Activated CD8-positive, alpha-beta memory T cell treated with anti-CD3 and anti-CD28 coated beads for 48 hours (primary cell): ENCODE measurements at places on chromosomes 16 and 17.

GRCh38 chr17:47864791-47865216 lies 13.8 kb upstream of the SP6 start:
- no peak for DNase-seq

DNA sequence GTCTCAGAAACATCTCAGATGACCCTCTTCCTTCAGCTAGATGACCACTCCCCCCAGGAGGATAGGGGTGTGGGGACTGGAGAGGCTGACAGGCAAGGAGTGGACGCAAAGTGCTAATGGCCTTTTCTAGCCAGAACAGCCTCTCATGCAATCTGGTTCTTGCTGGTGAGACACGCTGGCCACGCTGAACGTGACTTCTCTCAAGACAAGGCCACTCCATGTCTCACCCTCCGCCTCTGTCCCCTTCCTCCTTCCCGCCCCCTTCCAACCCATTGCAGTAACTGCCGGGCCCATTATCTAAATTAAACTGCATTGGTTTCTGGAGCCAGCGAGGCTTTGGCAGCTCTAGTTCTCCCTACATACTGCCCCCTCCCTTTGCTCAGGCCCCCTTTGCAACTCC lies 9.5 kb downstream of the CACNA1G start:
- no peak for DNase-seq

DNA sequence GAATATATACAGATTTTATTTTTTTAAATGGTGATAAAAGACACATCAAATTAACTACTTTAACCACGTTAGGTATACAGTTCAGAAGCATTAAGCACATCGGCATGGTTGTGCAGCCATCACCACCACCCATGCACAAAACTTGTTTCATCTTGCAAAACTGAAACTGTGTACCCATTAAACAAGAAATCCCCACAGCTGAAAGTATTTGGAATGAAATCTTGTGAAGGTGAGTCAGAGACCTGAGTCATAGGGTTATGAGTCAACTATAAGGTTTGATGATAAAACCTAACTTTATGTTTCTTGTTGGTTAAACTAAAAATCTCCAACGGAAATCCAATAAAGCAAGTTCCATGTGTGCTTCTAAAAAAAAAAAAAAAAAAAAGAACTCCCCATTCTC lies 561.6 kb upstream of the PSMD7 start:
- DNase-seq = no peak

DNA sequence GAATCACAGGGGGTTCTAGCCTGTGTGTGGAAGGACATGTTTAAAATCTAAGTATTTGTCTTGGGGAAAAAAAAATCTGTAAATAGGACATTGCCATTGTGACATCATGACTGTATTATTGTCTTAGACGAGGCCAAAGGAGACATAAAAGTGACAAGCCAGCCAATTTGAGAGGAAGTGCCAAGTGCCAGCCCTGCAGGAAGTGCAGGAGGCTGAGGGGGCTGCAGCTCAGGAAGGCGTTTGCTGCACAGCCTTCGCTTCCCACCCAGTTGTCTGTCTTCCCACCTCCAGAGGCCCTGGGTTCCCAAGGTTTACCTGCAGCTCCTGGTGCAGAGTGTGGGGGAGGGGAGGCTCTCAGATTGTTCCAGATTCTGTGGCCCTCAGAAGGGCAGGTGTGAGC lies 1.3 kb downstream of the ADCY7 start:
- DNase-seq = no peak

DNA sequence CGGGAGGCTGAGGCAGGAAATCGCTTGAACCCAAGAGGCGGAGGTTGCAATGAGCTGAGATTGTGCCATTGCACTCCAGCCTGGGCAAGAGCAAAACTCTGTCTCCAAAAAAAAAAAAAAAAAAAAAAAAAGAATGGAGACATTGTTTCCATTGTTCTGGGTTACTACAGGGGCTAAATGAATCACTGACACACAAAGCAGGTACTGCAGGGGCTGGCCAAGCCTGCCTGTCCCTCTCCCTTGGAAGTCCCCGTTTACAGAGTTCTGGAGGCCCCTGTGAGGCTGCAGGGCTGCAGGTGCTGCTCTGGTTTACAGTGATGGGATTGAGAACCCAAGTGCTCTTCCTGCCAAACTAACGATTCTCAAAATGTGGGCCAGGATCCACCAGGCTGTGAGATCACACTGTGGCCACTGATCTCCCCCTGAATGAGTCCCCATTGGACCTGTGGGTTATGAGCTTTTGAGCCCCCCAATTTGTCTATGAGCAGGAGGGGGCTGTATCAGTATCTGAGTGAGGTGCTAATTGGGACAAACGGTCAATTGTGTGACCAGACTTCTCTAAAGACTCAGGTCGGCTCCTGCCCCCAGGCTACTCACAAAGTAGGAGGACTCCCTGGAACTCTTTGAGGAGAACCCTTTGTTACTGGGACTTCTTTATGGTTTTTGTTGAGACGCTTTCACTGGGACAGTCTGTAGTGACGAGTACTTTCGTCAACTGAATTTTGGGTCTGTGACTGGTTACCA lies 39.0 kb downstream of the DNAH17 start:
- no peak for DNase-seq

- no peak for DNase-seq
Measured at GRCh38 chr17:49454050-49454449, 39.4 kb upstream of the PHB1 start.

DNA sequence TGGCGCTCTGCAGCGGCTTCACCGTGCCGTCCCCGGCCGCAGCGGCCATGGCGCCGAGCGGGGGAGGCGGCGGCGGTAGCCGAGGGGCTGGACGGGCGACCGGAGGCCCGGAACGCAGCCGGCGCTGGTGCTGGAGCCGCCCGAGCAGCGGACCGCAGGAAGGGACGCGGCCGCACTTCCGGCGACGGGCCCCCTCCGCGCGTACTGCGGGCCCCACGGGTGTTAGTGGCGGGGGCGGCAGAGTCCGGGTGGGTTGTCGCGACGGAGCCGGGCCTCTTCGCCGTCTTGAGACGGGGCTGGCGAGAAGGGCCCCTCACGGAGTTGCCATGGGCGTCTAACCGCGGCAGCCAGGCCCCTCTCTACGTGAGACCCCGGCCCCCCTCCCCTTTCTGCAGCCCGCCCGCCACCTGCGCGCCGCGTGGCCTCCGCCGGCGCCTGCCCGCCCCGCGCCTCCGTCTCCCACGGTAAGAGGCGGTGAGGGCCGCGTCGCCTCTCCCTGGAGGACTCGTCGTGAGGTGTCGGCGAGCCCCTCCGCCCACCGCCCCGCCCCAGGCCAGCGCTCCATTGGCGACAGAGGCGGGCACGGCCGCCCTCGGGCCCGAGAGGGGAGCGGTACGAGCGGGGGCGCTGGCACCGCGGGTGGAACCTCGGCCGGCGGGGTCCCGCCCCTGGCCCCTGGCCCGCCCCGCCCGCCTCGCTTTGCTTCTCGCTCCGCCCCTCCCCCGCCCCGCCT lies at the start of the genes VPS9D1 and ZNF276:
TSS of gene VPS9D1 (minus strand) at position 86 of the 733 bp plus-strand sequence. CDS start at position 49, 37 bp downstream.
TSS of gene ZNF276 (plus strand) at position 725 of the 733 bp plus-strand sequence. CDS start 104 bp downstream, outside the sequence.
- peak; percentile 76 for DNase-seq

DNA sequence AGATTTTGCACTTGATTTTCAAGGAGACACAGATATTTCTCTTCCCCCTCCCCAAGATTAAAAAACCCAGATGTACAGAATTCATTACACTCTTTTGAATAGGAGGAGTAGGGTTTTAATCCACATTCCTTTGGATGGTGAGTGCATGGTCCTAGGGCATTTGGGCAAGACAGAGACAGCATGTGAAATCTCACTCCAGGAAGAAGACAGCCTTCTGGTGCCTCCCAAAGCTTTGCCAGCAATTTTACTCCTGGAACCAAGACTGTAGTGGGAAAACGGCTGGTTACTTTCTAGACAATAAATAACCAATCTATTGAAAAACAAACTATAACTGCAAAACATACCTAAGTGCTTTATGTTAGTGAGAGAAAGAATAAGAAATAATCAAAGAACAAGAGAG lies 15.2 kb downstream of the TEX2 start:
- DNase-seq = no peak

- no peak for DNase-seq
Measured at GRCh38 chr16:65142276-65142675, 20.4 kb upstream of the CDH11 start.

DNA sequence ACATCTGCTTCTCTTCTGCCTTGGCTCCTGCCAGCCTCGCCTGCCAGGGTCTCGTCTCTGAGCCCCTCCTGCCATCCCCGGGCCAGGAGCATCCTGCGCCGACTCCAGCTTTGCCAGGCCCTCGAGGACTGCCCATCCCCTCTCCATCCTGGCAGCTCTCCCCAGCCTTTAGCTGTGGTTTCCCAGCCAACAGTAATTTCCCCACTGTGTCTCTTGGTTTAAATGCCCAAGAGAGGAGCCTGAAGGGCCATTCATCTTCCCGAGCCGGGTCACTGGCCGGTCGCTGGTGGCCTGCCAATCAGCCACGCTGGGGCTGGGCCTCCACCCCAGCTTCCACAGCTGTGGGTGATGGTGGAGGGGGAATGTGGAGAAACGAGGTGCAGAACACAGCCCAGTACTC lies 47.8 kb downstream of the MRC2 start:
- DNase-seq = no peak

DNA sequence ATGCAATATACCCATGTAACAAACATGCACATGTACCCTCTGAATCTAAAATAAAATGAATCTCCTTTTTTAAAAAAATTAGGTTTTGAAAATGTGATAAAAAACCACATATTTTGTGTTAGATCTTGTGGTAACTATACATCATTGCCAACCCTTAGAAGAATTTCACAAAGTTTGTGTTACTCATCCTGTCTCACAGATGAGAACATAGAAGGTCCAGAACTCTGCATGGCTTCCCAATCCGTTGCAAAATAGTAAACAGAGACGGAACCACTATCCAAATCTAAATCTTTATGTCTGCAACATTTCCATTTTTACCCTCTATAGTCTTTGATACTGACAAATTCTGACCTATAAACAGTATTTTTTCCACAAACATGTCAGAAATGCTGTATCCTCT lies 759.9 kb downstream of the KCNJ2 start:
- no peak for DNase-seq

GRCh38 chr17:65576939-65577338 lies 15.5 kb upstream of the AXIN2 start:
- DNase-seq = no peak

DNA sequence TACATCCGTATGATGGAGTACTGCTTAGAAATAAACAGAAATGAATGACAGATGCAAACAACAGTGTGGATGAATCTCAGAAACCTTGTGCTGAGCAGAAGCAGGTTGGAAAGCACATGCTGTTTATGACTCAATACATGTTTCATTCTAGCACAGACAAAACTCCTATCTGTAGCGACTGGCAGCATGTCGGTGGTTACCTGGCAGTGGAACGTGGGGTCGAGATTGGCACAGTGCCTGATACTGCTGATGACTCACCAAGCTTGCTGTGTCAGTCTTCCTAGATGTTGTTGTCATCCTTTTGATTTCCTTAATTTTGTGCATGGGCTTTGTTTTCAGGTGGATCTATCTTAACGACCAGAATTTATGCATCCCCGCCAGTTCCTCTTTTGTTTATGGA lies 62.1 kb downstream of the GAN start:
- no peak for DNase-seq

DNA sequence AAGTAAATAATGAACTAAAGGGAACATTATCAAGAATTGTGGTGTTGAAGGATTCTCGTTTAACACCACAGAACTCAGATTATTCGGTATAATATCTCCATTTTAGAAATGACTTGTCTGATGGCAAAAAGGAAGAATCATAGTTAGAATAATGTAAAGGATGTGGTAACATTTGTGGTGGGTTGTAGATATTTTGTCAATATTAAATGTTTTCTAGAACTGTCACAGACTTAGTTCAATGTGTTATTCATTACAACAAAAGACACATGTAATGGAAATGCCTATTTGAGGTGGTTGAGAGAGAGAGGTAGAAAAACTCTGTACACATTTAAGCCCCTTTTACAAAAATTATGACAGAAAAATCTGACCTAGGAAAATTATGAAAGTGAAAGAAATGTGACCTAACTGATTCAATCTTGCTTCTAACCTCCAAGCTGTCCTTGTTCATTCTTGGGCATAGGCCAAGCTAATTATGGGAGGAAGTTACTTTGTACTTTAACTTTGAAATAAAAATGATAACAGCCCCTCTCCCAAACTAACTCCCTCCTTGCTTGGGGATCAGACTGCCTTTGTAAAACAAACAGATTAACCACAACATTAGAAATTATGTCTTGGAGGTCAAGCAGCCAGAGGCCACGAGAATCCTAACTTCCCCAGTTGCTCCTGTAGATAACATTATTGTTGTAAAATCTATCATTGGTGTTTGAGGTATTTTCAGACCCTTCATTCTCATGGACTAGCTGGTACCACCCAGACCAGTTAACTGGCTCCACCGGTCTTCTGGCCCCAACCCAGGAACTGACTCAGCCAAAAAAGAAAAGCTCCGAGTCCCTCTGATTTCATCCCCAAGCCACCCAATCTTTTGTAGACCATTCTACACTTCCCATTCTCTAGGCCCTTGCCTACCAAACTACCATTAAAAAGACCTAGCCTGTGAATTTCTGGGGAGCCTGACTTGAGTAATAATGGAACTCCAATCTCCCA lies 1287.8 kb upstream of the CDH8 start:
- no peak for DNase-seq

DNA sequence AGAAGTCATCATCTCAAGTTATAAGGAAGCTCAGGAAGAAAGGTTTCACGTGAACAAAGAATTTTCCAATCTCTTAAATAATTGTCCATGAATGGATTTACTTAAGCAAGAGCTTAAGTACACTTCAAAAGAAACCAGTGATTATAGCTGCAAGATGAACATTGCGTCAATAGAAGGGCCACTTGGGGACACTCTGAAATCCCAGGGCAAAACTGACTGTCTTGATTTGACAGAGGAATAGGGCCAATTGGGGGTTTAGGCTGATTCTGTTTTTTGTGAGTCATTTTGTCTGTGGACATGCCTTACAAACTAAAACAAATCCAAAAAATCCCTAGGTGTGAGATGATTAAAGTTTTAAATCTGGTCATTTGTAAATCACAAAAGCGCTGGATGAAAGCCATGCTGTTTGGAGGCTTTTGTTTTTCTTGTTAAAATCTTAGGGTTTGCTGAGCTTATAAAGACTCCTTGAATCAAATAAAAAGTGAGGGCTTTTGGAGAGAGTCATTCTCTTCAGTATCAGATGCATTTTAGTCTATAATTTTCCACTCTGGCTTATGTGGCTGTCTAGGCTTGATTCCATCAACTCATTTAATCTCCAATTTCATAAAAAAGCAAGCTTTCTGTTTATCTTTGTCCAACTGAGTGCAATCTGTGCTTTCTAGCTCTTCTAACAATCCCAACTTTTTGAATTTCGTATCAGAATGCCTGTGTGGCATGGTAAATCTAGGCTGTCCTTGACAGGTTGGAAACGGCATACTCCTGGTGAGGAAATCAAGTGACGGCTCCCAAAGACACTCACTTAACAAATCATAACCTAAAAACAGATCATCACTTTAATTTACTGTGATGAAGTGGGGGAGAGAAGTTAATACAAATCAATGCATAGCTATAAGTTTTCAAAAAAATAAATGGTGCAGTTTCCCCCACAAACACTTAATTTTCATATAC lies 98.2 kb upstream of the SOX9 start:
- DNase-seq = no peak

DNA sequence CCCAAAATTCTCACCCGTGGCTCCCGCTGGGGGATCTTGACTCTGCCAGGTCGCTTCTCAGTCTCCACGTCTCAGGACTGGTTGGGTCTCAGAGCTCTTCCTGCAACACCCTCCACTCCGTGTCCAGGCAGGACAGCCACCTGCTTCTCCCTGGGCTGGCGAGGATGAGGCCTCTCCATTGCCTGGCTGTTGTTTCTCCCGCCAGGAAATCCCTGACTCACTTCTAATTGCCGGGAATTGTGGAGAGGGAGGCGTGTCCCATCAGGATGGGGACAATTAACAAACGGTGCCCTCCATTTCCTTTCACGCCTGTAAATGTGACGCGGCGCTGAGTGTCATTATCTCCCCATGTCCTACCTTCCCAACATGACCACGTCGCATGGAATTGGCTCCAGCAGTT lies 204.5 kb downstream of the RBFOX3 start:
- no peak for DNase-seq

GRCh38 chr17:82357394-82357793 lies 1.7 kb upstream of the TEX19 start:
- DNase-seq = no peak
